ENCODE measurements at places on chromosomes 4 and X.

DNA sequence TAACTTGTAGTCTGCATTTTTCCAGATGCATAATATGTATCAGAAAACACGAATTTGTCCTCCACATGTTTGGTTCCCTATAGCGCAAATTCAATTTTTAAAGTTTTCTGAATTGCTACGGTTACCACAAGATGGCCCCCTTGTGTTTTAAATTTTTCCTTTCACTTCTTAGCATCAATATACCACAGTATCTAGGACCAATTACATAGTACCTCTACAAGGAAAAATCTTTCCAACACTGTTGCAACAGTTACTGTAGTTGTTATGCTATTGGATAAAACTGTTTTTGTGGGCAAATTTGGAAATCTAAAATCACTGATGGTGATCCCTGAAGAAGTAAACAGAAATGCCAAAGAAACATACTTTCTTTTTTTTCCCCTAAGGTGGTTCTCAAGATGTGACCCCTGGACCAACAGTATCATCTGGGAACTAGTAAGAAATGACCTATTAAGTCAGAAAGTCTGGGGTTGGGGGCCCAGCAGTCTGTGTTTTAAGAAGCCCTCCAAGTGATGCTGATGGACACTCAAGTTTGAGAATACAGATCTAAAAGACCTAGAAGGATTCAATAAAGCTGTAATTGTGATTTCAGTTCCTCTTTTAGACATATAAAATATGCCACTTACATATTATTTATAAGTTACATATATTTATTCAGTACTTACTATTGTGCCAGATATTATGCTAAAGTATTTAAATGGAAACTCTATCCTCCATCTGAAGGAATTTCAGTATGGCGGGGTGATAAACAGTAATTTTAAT lies 3.1 kb downstream of the ZGRF1 start:
- DNase-seq, result no peak

DNA sequence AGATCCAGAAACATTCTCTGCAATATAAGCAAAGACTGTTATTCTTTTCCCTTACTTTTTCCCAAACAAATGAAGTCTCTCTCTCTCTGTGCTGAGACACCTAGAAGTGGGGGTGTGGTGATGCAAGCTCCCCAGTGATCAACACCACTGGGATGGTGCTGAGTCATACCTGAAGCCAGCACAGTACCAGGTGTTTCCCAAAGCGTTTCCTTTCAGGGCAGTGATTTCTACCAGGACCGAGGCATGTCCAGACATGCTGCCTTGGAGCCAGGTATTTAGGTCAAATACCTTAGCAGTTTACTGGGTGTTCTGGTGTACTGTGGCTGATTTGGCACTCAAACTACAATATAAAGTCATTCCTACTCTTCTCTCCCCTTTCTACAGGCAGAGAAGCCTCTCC lies 726.5 kb downstream of the FAM133A start:
- DNase-seq, result no peak

DNA sequence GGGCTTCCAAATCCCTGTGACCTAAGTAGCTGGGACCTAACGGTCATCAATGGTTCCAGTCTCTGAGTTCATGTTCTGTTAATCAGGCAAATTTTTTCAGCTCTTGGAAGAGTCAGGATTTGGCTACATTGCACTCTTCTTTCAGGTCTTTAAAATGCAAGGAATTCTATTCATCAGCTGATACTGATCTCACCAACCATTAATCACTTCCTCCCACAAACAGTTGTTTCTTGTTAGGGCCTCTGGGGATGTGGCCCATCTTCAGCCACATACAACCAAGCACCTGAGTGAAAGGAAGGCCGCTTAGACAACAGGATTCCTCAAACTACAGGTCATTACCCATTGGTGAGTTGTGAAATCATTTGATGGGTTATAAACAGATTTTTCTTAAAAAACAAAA lies 71.7 kb downstream of the FANCB start:
- no peak for DNase-seq

- no peak for DNase-seq
Measured at GRCh38 chrX:22634083-22634482, 361.4 kb downstream of the CBLL2 start.

DNA sequence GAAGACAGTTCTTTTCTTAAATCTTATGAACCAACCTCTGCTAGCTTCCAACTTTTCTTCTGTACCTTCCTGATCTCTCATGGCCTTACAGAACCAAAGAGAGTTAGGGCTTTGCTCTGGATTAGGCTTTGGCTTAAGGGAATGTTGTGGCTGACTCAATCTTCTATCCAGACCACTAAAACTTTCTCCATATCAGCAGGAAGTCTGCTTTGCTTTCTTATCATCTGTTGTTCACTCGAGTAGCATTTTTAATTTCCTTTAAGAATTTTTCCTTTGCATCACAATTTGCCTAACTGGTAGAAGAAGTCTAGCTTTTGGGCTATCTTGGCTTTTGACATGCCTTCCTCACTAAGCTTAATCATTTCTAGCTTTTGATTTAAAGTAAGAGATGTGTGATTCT lies 167.0 kb downstream of the TBCK start:
- DNase-seq, result no peak

DNA sequence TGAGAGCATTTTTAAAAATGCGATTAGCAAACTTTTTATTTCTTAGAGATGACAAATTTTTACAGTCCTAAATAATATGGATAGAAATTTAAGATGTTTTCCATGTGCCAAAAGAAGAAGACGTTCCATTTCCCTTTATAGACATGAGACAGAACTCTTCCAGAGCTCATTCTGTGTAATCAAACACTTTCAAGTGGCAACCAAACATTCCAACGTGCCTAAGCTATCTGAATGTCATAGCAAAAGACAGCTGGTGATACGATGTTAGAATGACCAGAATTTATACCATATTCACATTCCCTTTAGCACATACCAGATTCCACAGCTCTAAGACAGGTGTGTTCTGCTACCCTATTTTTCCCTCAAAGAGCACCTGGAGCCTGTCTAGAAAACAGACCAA lies 133.2 kb downstream of the ENOX2 start:
- no peak for DNase-seq

GRCh38 chrX:19172741-19173140 lies 50.5 kb upstream of the ADGRG2 start:
- no peak for DNase-seq

DNA sequence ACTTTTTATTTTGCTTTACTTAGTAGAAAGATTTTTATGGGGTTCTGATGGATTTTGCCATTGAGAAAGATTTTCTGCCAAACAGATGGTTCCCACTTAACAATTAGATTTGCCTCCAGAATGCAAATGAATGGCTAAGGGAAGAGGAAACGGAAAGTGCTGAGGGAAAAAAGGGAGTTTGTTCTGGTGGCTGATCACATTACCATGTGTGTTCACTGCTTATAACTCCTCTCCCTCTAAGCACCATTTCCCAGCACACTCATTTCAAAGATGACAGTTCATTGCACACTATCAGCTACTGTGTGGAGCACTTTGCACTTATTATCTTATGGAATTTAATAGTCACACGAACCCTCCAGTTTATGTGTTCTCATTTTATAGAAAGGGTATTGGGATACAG lies 68.0 kb upstream of the GRID2 start:
- no peak for DNase-seq

GRCh38 chrX:153688071-153688470 lies 345 bp downstream of the SLC6A8 start:
- no peak for DNase-seq

GRCh38 chrX:48902135-48902534 lies 4.4 kb downstream of the PQBP1 start:
- DNase-seq, result no peak

DNA sequence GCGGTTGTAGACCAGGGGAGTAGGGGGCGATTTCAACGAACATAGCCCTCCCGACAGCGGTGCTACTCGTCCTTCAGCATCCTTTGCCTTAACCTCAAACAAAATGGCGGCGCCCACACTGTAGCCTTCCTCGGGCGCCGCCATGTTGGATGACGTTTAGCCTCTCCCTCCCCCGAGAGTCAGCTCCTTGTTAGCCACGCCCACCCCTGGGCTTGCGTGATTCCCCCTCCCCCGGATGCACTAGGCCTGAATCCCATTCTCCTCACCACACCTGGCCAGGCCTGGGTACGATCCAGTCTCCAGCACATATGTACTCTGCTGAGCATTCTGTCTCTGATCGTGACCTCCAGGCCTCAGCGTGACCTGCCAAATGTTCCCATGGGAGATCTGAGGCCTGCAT lies 49.0 kb upstream of the ZNF157 start:
- DNase-seq, result no peak

DNA sequence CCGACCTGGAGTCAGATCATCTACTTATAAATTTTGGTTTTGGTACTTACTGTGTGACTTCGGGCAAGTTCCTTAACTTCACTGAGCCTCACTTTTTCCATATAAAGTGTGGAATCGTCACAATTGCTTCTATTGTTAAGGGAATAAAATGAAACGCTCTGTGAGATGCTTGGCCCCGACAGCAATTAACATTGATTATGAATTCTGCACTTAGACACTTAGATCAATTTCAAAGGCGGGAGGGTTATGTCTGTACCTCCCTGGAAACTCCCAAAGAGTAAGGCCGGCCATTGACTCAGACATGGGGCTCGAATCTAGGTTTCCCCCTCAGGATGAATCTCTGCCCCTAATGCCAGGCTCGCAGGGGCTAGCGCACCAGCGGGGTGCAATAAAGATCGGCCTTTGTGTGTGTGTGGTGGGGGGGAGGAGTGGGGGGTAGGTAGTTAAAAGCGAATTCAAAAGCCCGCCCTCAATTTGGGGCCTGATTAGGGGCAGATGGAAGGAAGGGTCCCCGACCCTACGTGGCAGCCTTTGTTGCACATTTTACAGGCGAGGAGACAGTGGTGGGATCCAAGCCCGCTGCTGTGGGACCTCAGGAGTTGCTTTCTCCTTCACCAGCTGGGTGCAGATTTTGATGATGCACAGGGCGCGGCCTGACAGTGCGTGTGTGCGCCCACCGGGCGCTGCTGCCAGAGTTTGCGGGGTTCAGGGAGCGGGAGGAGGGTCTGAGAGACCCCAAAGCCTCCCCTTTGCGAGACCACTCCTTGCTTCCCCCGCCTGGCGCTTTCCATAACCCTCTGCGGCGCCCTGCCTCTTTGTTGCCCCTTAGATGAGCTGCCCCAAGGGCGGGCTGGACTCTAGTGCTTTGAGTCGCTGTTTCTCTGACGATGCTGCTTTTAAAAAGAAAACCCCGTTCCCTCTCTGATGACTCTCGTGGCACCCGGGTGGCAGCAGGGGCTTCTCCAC lies 9.6 kb downstream of the MSX1 start:
- no peak for DNase-seq

- no peak for DNase-seq
Measured at GRCh38 chrX:148929686-148930085, 429.3 kb downstream of the AFF2 start.

DNA sequence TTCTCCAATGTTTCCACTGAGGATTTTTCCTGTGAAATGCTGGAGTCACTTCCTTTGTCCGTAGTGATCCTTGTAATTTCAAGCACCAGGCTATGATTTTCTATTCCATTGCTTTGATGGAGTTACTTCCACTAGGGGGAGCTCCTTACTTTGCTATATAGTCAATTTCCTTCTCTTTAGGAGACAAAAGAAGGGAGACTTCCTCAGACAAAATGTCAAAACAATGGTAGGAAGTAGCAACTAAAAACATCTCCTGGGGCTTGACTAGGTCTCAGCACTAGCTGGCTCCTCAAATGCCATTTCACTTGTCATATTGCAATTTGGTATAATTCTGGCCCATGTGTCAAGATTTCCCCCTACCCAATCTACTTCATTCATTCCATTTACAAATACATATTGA lies 24.1 kb downstream of the ZCCHC12 start:
- peak; percentile 41 for DNase-seq

GRCh38 chr4:128130621-128131020 lies 69.5 kb downstream of the LARP1B start:
- no peak for DNase-seq

- DNase-seq, result no peak
Measured at GRCh38 chr4:106201373-106201772, 114.6 kb downstream of the TBCK start.

- DNase-seq, result no peak
Measured at GRCh38 chrX:71533516-71533850, 579 bp downstream of the OGT start.

GRCh38 chrX:70421618-70422017 lies 1.5 kb upstream of the GDPD2 start:
- DNase-seq, result no peak

DNA sequence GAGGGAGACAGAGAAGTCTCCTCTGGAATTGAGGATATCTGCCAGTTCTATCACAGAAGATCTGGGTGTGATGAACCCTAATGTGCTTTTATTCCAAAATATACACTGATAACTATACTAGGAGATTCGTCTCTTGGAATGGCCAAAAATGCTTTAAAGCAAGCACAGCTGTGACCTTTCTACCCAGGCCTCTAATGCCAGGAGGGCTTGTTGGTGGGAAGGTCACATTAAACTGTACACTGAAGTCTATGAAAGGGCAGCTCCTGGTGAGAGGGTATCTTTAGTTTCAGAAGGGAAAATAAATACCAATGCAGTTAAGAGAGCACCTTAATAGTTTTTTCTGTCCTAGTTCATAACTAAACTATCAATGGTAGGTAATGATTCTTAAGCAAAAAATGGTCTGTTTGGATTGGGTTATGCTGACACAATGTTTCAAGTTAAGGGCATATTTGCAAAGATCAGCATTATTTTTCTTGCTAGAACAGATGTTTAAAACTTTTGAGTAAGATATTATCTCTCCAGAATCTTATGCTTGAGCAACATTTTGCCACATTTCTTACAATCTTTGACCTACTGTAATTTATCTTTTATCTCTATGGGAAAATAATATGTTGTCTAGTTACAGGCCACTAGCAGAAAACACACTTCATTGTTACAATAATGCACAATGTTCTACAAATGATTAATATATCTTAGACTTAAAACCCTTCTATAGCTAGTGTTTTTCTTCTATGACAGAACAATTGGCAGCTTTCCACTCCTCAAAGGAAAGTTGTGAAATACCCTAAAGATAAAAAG lies 59.6 kb downstream of the SEC24D start:
- DNase-seq, result no peak

DNA sequence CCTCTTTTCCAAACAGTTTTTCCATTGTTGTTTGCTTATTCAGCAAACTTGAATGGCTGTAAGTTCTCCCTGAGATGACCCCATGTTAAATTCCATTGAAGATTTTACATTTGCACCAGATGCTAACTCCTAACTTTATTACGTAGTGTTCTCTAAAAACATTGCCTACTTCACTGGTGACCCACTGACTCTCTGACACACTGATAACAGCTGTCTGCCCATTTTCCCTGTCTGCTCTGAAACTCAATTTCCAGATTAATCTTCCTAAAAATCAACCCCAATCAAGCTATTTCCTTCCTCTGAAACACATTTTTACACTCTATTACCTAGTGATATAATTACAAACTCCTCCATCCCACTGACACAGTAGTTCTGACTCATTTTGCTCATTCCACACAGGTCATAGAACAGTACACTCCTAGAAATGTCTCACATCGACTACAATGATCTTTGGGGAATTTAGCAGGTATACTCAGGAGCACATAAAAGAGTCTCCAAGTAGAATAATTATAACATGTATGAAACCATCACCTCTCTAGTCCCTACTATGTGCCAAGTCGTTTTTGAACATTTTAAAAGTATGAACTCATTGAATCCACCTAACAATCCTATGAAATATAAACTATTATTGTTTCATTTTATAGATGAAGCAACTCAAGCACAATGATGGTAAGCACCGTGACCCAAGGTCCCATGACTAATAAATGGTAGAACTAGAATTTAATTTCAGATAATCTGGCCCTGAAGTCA lies 210.9 kb downstream of the SLIT2 start:
- no peak for DNase-seq

- no peak for DNase-seq
Measured at GRCh38 chr4:129179276-129179675, 83.3 kb downstream of the C4orf33 start.

GRCh38 chr4:99436976-99437722 lies 2.0 kb upstream of the ADH7 start:
- no peak for DNase-seq
